Right lung (tissue), 10 donors: ENCODE measurements at places on chromosomes 5 and 9. TPM values are rescaled to one million over a fixed set of nuclear protein-coding genes. Genes with fewer than 3 reads are reported as not detected.
A peak's percentile ranks its signal among the peaks of the same experiment; 100 is the strongest.

GRCh38 chr9:87670572-87671264 lies 55.2 kb upstream of the CTSL start:
- DNase-seq = no peak

DNA sequence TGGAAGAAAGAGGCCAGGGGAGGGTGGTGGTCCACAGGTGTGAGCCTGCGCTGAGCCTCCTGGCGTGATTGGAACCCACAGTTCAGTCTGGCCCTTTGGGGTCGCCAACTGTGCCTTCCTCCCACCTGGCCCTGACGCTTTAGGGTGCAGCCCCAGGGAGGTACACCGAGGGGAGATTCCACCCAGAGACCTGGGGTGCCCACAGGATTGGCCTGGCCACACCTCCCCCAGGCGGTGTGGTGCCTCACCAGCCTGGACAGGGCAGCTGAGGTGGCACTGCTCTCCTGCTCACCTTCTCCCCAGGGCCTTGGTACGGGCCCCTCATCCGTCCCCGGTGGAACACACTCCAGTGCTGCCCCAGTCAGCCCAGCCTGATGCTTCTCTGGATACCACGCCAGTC lies 1.0 kb upstream of the CLIC3 start:
- no peak for DNase-seq

GRCh38 chr9:15357050-15357653 lies 50.1 kb upstream of the TTC39B start:
- no peak for DNase-seq

The PCA3 gene
- 0.42 TPM for polyA plus RNA-seq

GRCh38 chr5:157603333-157604190 lies 28.0 kb upstream of the ADAM19 start:
- no peak for DNase-seq

The CYSRT1 gene
- 1.9 TPM for polyA plus RNA-seq

The ADAM19 gene
- 16.0 TPM for polyA plus RNA-seq

DNA sequence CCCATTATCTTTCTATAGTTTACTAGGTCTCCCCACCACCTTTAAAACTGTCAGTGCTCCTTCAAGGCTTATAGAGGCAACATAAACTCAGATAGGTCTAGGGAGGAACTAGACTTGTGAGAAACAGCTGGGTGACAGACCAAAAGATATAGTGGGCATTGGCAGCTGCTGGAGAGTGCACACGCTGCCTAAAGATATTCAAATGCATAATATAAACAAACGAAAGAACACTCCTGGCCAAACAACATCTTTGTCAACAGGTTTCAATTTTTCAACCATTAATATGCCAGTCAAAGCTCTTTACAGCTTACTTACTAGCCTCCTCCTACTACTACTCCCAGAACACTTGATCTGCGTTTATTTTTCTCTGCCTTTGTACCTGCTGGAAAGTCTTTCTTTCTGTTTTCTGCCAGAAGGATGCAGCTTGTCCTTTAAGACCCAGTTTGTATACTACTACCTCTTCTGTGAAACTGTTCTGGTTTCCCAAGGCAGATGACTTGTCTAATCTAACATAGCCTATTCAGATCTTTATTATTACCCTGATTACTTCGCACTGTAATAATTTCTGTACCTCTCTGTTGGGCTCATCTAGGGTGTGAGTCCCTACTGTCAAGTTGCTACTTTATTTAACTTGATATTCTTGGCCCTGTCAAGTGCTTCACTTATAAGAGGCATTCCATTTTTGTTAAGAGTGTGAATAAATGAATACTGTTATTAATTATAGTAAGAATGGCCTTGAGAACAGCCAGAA lies 14.3 kb downstream of the KDM3B start:
- no peak for DNase-seq

GRCh38 chr5:17219006-17219422 lies 1.6 kb downstream of the BASP1 start:
- DNase-seq = peak; percentile 38

- no peak for DNase-seq
Observed at GRCh38 chr9:106878081-106878837, 15.3 kb downstream of the ZNF462 start.

GRCh38 chr5:144467792-144468191 lies 297.1 kb downstream of the KCTD16 start:
- DNase-seq = no peak

The WNK2 gene
- 4.6 TPM for polyA plus RNA-seq

DNA sequence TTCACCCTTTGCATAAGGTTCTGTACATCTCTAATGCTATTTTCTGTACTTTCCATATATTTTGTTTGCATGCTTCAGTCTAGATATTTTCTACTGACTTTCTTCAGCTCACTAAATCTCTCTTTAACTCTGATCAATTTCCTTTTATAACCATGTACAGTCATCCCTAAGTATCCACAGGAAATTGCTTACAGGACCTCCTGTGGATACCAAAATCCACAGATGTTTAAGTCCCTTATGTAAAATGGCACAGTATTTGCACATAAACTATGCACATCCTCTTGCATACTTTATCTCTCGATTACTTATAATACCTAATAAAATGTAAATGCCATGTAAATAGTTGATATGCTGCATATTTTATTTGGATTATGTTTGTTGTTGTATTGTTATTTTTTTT lies 442.1 kb downstream of the TLE4 start:
- DNase-seq = no peak

GRCh38 chr9:20558566-20559016 lies 63.7 kb downstream of the MLLT3 start:
- no peak for DNase-seq

DNA sequence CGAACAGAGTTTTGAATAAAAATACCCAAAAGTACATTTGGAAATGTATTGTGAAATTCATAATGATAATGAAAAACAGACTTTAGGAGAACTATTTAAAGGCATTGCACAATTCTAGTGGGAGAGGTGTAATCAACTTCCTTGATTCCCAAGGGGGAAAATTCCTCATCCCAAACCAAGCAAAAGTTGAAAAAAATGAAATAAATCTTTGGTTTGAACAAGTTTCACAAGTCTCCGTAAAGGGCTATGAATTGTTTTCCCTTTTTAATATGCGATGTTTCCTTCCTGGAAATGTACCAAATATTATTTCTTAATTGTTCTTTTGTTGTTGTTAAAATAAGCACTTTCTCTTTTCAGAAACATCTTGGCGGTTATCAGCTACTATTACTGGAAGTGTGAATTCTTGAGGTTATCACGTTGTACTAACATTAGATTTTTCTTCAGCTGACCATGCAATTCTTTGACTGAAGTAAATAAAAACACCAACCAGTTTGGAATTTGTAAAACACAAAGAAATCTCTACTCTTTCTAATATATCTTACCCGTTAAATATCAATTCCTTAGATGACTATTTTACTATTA lies 59.3 kb downstream of the SVEP1 start:
- DNase-seq = no peak

The PCAT7 gene
- 1.0 TPM for polyA plus RNA-seq

- no peak for DNase-seq
Observed at GRCh38 chr9:96660692-96661248, 5.7 kb upstream of the PRXL2C start.

The ZNF454 gene
- 9.0 TPM for polyA plus RNA-seq

DNA sequence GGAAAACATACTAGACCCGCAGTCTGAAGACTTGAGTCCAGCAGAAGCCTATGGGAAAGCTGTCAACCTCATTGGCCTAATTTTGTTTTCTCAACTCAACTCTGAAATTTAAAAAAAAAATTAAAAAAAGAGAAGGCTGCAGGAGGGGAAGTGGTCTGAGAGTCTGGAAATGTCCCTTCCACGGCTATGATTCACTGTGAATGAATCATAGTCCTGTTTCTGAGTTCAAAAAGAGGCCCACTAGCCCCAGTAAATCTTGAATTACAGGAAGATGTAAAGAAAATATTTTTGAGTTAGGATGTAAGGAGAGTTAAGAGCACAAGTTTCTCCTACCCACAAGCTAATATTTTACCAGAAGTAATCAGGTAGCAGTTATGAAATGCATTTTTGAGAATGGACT lies 565.5 kb upstream of the DMAC1 start:
- no peak for DNase-seq

The GPR151 gene
- not detected for polyA plus RNA-seq

DNA sequence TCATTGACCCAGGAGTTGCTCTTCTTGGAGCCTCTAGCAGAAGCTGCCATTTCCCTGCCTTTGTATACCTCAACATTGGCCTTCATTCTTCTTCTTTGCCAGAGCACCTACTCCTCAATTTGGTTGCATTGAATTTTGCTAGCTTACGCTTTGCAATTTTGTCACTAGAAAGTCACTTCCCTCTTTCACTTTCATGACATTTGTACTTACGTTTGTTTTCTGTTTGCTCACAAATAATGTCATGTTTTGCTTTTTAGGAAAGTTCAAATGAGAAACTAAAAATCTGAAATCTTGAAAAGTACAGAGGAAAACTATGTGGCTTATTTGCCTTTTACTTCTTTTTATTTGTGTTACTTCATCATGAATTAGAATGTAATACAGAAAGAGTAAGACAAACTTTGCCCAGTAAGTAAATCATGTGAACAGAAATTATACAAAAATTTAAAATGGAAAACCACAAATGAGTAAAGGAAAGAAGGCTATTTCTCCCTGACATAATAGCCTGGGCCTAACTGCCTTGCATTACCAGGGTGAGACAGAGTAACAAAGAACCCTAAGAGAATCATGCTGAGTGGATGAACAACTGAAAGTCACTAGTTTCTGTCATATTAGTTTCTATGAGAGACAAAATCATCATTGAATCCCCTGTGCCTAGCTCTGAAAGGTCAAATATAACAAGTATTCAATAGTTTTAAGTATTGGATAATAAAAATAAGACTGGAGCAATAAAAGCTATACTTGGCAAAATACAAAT lies 7.4 kb upstream of the IFNA1 start:
- DNase-seq = no peak

DNA sequence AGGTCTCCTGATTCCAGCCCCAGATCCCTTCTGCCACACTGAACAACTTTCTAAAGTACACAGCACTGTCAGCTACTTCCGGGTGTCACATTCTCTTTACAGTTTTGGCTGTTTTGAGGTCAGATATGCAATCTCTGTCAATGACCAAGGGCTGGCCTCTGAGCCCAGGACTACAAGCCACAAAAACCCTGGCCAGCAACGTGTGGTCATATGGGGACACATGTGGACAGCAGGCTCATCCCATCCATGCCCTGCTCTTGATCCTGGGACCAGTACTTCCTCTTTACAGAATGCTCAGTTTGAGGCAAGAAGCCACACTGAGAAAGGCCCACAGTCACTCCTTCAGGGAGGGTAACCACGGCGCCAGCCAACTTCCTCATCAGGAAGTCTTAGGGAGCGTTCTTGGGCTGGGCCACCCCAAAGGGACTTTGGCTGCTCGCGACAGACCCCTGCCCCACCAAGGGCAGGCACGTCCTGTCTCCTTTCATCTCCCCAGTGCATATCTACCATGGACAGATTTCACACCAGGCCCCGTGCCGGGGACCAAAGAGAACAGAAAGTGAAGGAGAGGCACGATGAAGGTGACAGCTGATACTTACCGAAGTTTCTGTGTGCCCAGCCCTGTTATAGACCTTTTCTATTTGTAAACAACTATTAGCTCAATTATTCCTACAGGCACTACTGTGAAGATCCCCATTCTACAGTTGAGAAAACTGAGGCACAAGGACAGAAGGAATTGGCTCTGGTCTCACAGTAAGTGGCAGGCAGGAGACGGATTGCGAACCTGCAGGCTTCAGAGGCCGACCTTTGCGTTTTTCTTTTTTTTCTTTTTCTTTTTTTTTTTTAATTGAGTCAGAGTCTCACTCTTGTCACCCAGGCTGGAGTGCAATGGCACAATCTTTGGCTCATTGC lies 37.3 kb downstream of the STK10 start:
- DNase-seq = no peak

- DNase-seq = no peak
Observed at GRCh38 chr5:172450861-172451695, 3.2 kb downstream of the SH3PXD2B start.

DNA sequence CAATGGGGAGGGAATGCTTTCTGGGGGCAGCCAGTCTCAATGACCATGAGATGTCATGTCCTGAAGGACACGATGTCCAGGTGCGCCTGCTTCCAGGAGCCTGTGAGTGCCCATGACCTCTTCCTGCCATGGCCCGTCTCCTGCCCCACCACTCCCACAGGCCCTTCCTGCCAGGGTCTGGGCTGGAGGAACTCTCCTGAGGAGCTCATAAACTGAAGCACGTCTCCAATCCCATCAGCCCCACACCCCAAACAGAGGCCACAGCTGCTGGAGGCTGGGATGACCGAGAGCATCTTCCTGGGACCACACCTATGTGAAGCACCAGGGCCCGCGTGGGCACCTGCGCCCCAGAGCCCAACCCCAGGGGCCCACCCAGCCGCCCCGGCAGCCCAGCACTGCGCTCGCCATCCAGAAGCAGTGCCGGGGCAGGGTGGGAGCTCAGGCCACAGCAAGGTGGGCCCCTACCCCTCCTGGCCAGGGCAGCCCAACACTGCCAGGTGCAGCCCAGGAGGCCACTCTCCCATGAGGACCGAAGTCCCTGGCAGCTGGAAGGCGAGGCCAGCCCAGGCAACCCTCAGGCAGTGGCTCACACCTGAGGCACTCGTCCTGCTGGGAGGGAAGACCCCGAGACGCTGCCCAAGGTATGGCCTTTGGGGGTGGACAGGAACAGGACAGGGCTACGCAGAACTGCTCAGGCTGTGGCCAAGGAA lies 53.9 kb upstream of the UBAC1 start:
- DNase-seq = no peak

DNA sequence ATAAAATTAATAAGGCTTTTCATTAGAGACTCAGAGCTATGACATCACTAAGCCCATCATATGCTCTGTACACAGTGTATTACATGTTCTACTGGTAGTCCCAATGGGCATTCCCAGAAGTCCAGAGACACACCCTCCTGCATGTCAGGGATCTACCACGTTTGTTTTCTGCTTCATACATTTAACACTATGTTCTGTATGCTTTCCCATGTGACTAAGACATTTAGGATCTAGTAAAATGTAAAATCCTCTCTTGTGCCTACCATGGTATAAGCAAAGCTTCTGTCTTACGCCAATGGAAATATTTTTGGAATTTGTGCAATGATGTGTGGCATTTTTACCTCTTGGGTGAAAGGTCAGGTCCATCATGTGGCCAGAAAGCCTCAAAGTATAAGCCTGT lies 192.4 kb downstream of the ADAMTSL1 start:
- no peak for DNase-seq

The FAM219A gene
- 12.0 TPM for polyA plus RNA-seq

DNA sequence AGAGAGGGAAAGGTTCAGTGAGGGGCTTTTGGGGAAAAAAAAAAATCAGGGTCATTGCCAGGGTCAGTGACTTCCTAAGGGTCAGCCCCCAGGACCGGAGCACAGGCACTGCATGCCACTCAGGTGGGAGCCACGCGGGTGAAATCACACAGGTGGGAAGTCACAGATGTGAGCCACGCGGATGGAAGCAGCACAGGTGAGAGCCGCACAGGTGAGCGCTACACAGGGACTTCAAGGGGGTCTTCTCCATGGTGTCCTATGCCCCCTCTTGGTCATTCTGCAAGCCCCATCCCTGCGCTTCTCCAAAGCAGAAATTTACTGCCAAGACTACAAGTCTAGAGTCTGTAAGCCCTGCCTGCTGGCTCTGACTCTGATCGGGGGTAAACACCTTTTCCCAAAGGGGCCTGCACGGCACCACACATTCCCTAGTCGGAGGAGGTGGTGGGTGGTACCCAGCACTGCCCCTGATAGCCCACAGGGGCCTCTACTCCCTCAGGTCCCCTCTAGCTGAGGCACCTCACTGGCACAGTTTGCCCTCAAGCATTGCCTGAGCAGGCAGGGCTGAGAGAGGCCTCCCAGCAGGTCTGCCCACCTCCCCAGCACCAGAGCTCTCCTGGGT lies 18.3 kb upstream of the OBP2B start:
- no peak for DNase-seq

GRCh38 chr5:50726475-50727148 lies 60.2 kb downstream of the PARP8 start:
- DNase-seq = no peak

GRCh38 chr5:67870662-67871061 lies 344.9 kb upstream of the PIK3R1 start:
- DNase-seq = no peak

The CTSV gene
- polyA plus RNA-seq = 3.0 TPM
